Stimulated activated CD4-positive, alpha-beta T cell treated with anti-CD3 and anti-CD28 coated beads, Interleukin-1b, Interleukin-23, amount 100 ng/mL, for 24 hours (primary cell): ENCODE measurements at places on chromosomes 6 and 20.
A peak's percentile ranks its signal among the peaks of the same experiment; 100 is the strongest.

DNA sequence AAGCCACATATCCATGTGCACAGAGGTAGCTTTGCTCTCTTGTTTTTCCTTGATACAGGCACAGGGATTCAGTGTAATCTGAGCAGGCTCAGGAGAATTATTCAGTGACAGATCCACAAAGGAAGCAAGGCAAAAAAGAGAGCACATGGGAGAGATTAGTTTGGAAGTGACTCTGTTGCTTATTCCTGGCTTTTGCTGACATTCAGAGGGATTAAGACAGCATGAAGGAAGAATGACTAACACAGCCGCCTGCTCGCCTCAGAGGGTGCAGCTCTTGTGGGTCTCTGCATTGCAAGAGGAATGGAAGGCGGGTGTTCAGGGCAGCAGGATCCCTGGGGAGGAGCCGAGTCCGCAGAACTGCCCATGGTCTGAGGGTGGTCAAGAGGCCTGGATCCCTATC is 203.4 kb upstream of the KCNQ5 start:
- DNase-seq, result no peak

DNA sequence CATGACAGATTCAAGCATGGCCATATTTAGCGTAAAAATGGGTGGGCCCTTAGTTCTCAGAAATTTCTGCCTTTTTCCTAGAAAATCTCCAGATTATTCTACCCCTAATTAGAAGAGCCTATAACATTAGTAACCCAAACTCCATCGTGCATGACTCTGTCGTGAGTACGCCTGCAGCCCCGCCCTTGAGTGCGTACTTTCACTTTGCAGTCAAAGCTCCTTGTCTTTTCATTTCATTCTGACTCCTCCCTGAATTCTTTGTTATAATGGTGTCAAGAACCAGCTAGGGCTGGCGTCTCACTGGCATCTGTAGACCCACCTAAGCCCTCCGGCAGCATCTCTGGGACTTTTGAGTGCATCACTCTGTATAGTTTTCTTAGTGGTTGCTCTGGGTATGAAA is 61.7 kb upstream of the NOX3 start:
- DNase-seq, result no peak

- peak; percentile 83 for DNase-seq
These were observed at the start of gene ZNF337 for GRCh38 chr20:25696371-25697131. TSS of gene ZNF337 (minus strand) at chr20:25696853. CDS start at chr20:25686417, 10,436 bp downstream.

DNA sequence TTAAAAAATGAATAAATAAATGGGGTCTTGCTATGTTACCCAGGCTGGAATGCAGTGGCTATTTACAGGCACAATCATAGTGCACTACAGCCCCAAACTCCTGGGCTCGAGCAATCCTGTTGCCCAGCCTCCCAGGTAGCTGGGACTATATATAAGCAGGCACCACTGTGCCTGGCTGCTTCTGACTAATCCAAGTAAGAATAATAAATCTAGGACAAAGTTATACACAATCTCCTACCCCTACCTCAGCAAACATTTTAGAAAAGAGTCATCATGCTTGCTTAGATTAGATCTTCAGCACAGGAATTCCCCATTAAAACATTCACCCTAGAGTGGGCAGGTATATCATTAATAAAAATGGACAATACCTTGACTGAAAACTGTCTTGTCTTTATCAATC is 124.6 kb downstream of the REV3L start:
- DNase-seq, result no peak

- DNase-seq, result no peak
These were observed 13.3 kb downstream of the MCHR2 start for GRCh38 chr6:99980741-99981140.

- no peak for DNase-seq
These were observed 92.3 kb downstream of the NFATC2 start for GRCh38 chr20:51450221-51450712.

DNA sequence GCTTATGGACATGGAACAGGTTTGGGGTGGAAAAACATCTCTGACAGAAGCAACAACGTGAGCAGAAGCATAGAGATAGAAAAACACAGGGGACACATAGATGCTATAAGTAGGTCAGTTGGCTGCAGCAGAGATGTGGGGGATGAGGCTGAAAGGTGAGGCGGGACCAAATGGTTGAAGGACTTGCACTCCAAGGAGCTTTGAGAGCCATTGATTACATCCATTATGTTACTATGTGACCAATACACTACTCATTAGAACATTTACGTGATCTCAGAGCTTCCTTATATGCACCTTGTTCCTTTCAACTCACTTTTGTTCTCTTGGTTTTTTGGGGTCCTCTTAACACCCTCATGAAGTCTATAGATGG is 47.9 kb upstream of the TTPAL start:
- DNase-seq, result no peak

GRCh38 chr6:42021847-42022754 is 28.2 kb upstream of the TAF8 start:
- no peak for DNase-seq
